Activated naive CD4-positive, alpha-beta T cell treated with anti-CD3 and anti-CD28 coated beads for 36 hours (primary cell): ENCODE measurements at places on chromosomes 7 and 10. TPM values are rescaled to one million over a fixed set of nuclear protein-coding genes. Genes with fewer than 3 reads are reported as not detected.

DNA sequence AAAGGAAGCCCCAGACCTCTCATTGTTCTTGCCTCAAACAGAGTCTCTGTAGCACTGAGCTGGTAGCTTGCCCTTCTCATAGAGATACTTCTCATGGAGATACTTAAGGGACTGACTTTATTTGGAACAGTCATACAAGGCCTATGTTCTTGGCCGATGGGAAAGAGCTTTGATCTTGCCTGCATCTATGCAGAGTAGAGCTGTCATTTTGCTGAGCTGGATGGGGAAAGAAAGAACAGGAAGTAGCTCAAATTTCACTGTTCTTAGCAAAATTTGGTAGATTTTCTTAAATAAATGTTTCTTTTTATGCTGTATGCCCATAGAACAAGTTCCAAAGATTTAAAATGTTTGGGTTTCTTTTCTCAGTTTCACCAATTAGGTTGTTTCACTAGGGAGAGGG lies 119.3 kb upstream of the SEC61G start:
- no peak for DNase-seq

- no peak for DNase-seq
These were observed 10.3 kb downstream of the PI4K2A start for GRCh38 chr10:97650726-97651125.

DNA sequence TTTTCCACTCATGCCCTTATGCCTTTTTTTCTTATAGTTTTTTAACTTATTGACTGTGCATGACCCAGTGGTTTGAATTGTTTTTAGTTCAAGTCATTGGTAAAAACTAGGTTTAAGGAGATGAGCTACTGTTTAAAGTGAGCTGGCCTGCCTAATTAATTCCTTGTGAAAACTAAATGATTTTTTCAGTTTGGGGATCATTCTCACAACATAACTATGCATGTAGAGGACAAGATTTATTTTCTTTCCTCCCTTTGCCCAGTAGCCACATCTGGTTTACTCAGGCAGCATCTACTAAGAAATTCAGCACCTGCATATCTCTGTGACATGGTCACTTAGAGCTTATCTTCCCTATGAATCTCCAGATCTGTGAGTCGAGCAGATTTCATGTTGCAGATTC lies 1.7 kb downstream of the ADO start:
- DNase-seq: no peak

DNA sequence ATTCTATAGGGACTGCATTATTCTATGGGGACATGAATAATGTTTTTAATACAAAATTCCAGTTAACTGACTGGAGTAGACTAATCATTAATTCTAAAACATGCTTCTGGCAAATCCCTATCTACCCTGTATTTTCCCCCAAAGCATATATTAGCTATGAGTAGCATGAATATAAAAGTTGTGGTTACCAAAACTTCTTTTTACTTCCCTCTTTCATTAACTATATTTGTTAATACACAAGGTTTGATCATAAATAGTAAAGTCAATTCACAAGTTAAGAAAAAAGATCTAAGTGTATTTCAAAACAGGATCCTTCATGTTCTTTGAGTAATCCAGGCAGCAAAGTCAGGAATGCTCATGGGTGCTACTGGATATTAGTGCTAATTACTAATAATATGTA lies 2.9 kb upstream of the RALA start:
- no peak for DNase-seq

The VPS50 gene
- 15.0 TPM for total RNA-seq

DNA sequence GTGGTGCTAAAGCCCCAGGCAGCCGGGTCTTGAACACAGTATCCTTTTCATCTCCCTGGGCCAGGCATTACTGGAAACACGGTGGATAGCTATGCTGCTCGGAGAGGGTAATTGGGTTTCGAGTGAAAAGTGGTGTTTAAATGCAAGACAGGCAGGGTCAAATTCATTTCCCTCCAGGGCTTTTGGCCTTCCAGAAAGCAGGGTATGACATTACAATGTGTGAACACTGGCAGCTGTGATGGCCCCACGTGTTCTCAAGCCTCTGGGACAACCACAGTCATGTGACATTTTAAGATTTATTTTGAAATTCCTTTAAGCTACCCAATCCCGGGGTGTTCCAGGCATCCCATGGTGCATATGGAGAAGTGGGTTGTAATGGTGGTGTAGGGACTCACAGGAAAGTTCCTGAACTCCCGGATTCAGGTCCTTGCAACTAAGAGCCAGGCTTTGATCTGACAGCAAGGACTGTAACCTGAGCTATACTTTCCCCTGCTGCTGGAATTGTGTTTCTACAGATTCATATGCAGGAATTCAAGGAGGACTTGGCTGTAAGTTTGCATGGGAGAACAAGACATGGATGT lies 46.8 kb downstream of the INSYN2A start:
- no peak for DNase-seq

DNA sequence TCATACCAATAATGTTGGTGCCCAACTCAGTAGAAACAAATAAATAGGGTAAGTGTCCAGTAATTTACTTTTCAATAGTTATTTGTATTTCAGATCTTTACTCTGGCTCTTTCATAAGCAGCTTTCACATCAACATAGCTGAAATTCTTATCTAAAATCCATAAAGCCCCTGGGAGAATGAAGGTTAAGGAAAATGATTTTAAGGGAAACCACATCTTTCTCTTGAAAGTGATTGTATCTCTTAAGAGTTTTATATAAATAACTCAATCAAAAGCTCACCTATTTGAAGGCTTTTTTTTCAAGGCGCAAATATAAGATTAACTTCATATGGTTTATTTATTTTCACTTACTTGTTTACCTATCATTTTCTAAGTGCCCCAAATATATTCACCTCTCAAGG lies 324.4 kb downstream of the HGF start:
- DNase-seq: no peak

The VPS26A gene
- 26.2 TPM for total RNA-seq

DNA sequence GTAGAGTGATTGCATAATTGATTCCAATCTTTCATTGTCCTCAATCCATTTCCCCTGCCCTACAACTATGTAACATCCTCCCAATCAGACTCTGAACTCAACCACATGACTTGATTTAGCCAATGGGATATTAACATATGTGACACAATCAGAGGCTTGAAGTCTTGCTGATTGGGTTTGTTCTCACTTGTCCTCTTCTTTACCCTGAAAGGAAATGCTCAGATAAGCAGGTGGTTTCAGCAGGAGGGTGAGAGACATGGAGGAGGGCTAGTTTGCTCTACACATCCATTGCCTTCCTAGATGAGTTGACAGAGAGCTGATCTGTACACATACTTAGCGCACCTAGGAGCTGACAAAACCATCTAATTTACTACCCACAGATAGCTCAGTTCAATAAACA lies 669.4 kb downstream of the NRG3 start:
- no peak for DNase-seq

DNA sequence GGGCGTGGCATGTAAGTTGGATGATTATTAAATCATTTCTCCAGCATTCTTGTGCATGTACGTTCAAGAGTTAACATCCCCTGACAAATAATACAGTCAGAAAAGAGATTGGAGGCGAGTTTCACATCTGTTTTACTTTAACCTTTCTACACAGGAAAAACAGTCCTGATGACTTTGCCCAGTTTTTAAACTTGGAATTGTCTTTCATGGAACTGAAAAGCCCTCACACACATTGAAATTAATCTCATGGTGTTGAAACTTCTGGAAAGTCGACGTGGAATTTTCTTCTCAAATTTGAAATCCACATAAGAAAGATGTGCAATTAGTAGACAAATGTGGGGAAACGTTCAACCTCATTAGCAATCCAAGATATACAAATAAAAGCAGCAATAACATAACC lies 31.2 kb upstream of the ZNF438 start:
- no peak for DNase-seq

DNA sequence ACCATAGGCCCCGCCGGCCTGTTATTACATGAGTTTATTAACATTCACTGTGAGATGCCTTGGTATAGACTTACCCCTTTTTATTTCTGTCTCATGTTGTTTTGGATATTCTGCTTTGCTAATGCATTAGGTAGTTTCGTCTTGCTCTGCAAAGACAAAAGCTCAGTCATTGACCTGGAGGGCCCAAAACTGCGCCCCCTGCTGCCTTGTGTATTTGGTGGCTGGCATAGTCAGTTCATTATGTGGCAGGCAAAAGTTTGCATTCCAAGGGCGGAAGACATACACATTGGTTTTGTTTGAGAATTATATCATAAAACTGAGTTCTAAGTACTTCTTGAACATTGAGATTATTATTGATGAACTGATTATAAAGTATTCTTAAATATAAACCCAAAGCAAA lies 372.5 kb downstream of the SDK1 start:
- DNase-seq: peak; percentile 78

The TRIM50 gene
- not detected for total RNA-seq

The TMEM270 gene
- total RNA-seq: not detected

DNA sequence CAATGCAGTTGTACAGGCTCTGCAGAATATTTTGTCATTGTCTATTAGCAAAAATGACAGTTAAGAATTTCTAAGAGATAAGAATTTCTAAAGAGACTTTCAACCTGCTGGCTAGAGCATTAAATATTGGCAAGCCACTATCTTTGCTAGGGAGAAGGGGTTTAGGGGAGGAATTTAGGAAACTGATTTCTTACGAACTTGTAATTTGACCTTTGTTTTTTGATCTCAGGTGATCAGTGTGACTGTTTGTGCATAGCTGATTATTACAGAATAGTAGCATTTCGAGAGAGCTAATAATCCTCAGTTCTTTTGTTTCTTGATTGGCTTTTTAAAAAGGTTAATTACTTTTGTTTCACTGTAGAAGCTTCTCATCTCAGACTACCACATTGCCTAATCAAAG lies 68.1 kb downstream of the ST7 start:
- DNase-seq: no peak

The PAPOLB gene
- total RNA-seq: not detected

The IFIT1B gene
- not detected for total RNA-seq

The NUTM2D gene
- total RNA-seq: 0.55 TPM

DNA sequence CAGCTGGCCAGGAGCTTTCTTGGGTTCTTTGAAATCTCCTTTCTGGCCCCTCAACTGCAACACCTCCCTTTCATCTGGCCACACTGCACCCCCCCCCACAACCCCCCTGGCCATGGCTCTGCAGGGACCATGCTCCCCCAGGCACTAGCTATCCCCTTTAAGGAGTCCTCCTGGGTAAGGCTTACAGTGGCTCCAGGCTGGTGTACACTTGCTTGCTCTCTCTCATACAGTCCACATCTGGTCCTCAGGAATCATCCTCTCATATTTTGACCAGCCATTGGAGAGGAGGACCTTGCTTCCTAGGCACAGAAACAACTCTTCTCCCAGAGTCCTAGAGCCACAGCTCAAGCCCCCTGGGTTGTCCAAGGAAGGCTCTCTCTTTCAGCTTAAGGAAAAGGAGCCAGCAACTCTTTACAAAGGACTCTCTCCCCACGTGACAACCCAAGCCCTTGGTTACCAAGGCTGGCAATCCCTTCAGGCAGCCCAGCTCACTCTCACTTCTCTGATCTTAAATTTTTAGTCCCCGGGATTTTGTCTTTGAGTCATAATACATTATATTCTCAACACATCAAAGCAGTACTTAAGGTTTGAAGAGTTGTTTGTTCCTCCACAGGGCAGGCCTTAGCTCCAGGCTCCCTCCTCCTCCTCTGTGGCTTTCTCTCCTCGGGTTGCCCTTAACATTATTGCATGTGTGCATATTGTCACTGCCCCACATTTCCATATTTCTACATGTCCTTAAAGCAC lies 9.9 kb downstream of the GARIN1A start:
- no peak for DNase-seq

The AGR2 gene
- not detected for total RNA-seq

DNA sequence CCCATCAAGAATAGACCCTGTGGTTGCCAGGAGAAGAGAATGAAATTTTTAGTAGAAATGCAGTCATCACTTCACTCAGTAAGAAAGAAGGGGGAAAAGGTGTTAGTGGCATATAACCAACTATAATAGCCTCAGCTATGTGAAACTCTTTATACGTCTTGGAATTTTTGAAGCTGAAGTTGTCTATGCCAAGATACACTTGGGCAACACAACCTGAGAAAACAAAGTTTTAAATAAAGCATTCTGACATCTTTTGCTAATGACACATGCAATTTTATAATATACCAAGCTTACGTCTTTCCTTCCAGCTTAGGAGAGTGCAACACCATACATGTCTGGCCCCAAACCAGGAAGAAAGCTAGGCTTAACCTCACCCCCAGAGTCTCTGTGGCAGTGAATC lies 40.8 kb upstream of the ZNF438 start:
- DNase-seq: no peak

The SUN3 gene
- not detected for total RNA-seq

The KLF14 gene
- not detected for total RNA-seq

DNA sequence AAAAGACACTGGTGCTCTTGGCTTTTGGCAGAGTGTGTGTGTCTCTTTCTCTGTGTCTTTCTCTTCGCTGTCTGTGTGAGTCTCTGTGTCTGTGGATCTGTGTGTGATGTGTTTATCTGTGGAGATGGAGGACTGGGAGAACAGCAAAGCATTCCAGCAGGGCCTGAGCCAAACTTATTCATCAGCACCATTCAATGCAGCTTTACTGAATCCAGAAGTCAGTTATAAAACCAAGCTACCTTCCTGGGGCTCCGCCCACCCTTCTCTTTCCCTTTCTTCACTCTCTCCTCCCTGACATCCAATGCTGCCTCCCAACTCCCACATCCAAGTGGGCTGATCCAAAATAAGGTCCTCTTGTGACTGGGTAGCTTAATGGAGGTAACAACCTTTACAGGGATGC lies 3.9 kb downstream of the SGMS1 start:
- DNase-seq: no peak

DNA sequence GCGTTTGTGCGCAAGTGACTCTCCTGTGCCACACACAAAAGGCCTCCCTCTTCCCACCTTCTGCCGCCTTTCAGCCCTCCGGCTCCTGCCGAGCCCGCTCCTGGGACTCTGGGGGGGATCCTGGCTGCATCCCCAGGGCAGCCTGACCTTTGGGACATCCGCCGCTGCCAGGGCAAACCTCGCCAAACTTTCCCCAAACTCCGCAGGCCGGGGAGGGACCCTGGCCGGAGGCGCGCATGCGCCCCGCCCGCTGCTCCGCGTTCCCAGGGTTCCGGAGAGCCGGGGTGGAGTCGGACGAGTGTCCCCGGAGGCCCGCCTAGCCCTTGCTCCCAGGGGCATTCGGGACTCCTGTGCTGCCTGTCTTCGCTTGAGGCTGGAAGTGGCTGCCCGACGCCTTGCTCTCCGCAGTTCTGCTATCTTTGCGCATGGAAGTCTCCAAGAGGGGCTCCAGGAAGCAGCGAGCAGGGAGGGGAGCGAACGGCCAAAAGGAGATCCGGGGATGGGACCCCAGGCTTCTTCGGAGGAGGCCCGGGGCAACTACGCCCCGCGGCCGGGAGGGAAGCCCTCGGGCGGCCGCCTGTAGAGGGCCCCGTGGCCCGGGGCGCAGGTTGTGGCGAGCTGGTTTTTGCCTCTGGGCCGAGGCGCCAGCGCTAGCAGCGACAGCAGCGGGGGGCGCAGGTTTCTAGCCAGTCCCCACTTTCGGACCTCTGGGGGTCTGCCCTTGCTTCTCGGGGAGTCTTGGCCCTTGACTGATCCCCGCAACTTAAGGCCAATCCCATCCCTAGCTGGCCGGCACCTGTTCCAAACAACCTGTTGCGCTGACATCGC lies 7.0 kb downstream of the PTF1A start:
- no peak for DNase-seq
